Hepatic stellate cell (primary cell): ENCODE measurements at places on chromosomes 3 and 15.

GRCh38 chr3:194871143-194871863 lies 185.6 kb downstream of the FAM43A start:
- DNase-seq, result peak; percentile 58

GRCh38 chr3:102129760-102130608 lies 280.7 kb downstream of the NFKBIZ start:
- peak; percentile 23 for DNase-seq

DNA sequence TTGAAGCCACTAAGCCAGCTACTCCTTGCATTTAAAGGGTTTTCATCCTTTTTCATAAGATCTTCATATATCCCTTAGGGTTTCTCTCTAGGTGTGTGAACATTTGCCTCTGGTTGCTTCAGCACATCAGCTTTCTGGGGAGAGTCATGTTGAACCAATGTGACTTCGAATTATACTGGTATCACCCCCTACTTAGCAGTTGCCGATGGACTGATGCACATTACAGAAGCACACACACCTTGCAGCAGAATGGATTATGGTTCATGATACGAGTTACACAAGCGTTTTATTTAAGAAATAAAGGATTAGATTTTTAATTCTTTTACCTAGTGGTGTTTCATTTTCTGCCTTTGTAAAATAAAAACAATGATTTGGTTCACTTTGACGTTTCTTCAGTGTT lies 39.6 kb downstream of the FBXO22 start:
- DNase-seq, result no peak

DNA sequence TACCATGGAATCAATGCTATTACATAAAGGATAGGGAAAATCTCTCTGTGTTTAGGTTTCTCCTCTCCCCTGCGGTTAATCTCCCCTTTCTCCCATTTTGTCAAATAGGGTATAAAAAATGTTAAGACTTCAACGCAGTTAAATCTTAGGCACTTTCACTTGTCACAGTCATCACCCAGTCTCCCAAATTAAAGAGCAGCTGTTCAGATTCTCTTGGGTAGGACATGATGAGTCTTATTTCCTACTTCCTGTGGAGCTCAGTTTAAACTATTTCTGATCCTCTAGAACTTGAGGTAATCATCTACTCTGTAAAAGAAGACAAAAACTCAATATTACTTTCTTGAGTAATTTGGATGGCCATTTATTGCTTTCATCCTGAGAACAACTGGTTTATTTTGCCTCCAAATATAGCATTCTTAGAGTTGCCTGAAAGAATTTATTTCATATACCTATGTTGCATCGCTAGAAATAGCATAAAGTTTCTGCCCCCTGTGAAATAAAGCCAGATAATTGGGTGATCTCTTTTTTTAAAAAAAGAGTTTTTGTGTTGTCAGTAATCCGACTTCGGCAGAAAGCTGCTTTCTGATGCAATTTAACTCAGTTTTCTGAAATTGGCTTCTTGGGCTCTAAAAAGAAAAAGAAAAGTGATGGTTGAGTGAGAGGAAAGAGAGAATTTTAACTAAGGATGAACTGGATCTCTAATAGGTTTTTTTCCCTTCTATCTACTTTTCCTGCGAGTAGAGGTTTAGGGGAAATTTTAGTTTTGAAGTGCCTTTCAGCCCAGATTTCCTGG lies 20.7 kb downstream of the RAP2B start:
- DNase-seq, result no peak
